ENCODE measurements at places on chromosomes 11 and 22.

GRCh38 chr11:693887-694562 is 997 bp downstream of the DEAF1 start:
- no peak for DNase-seq

GRCh38 chr11:47243454-47243853 is 5.2 kb downstream of the ACP2 start:
- no peak for DNase-seq

DNA sequence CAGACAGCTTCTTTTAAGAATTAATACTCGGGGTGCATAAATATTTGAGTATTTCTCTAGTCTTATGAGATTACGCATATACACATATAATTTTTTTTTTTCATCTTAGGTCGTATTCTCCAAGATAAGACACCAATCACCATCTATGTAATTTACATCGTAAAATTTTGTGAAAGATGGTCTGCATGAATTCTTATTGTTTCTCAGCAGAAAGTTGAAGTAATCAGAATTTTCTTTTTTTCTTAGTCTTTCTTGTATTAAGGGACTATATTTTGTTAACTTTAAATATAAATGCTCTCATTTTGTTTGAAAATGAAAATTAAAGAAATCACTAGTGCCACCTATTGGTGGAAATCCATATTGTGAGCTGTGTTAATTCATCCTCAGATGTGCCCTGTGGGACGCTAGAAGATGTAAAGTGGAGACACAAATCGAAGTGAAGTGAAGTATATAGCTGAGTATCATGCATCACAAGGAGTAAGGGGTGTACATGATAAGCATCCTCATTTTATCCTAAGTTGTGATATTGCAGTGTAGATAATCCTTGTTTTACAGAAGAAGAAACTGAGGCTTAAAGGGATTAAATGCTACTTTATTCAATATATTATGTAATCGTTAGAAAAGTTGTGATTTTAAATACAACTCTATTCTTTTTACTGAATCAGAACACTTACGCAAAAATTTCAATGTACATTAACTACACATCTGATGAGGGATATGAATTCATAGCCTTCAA is 2084.3 kb downstream of the LRRC4C start:
- no peak for DNase-seq

DNA sequence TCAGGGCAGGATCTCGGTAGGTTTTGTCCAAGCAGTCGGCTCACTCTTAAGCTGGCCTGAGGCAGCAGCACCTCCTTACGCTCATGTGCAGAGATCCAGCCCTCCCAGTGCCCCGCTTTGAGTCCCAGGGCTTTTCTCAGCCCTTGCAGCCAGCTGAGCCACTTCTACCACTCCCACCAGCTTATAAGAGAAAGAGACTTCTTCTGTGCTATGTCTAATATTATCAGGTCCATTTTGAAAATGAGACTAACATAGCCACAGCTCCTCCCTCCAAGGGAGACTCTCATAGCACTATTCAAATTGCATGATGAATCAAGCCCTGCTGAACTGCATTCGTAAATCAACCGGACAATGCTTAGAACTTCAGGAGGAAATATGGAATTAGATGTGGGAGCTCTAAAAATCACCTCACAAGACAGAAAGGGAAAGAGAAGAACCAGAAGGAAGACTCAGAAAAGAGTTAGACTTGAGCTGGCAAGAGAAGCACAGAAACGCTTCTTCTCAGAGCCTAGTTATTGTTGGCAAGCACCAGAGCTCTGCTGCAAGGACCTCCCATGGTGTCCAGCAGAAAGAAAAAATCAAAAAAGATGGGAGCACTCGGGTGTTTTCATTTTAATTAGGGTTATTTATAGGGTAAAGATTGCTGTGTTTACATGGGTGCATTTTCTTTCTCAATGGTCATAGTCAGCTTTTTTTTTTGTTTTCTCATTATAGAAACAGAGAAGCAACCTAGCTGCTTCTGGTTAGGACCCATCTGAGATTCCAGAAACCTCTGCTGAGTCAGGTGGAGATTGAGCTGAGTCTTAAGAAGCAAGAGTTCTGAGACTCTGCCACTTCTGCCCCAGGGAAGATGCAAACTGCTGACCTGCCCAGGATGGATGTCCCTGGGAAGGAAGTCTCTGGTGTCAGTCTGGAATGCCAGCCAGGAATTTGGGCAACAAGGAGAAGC is 181.4 kb downstream of the ETS1 start:
- no peak for DNase-seq

- no peak for DNase-seq
These were observed 16.1 kb downstream of the NCAPD3 start for GRCh38 chr11:134207538-134208239.

- DNase-seq: no peak
These were observed 27.3 kb downstream of the HSPA8 start for GRCh38 chr11:123034597-123034996.

- no peak for DNase-seq
These were observed 5.2 kb downstream of the ALG12 start for GRCh38 chr22:49913026-49913425.

DNA sequence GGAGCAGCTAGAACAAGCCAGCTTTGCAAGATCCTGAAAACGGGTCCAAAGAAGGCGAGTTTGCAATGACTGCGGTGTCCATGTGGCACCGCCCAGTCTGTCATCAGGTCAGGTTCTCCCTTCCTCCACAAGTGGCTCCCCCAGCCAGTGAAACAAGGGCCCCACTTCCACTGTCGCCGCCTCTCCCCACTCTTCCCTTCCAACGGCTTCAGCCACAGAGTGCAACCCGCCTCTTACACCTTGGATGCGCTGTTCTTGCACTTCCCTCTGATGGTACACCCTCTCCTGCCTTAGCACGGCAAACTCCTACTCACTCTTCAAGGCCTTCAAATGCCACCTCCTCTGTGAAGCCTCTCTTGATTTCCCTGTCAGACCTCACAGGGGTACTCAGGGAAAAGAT is 10.8 kb upstream of the TCF20 start:
- DNase-seq: no peak

GRCh38 chr11:108647701-108648527 is 17.0 kb upstream of the DDX10 start:
- DNase-seq: no peak

GRCh38 chr11:116166573-116167465 is 606.0 kb downstream of the BUD13 start:
- DNase-seq: no peak

- DNase-seq: no peak
These were observed 189.9 kb downstream of the ARHGAP42 start for GRCh38 chr11:100876815-100877520.

DNA sequence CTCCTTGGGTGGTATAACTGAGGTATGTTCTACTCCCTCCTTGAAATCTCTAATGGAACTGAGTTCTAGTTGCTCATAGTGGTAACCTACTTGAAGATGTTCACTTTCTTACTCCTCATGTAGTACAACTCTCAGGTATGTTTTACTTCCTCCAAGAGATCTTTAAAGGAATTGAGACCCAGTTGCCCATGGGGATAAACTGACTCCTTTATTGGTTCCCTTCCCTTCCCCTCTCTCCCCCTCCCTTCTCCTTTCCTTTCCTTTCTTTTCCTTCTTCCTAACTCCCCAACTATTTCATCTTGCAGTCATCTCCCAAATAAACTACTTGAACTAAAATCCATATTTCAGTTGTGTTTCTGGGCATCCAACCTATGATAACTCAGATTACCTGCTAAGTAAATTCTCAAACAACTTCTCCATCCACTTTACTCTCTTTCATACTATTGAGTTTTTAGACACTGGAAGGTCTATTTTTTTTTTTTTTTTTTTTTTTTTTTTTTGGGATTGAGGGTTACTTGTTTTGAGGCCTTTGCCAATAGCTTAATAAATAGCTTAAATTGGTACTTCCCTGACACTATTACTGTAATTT is 7.9 kb upstream of the TRIM68 start:
- DNase-seq: no peak

DNA sequence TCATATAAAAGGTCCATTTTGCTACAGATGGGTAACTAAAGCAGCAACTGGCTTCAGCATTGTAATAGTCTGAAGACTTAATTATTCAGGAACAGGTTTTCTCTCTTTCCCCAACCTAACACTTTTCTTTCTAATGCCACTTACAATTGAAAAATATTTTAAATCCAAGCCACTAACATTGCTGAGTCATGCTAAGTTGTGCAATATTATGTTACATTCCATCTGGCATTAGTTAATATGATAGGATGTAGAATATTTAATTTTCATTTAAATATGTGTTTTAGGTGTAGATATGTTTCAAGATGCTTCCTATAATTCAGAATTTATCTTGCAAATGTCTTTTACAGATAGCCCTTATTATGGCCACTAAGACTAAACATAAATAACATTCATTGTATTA is 98.6 kb downstream of the KIF18A start:
- DNase-seq: no peak

- no peak for DNase-seq
These were observed 121.5 kb downstream of the CHST1 start for GRCh38 chr11:45543808-45544422.

DNA sequence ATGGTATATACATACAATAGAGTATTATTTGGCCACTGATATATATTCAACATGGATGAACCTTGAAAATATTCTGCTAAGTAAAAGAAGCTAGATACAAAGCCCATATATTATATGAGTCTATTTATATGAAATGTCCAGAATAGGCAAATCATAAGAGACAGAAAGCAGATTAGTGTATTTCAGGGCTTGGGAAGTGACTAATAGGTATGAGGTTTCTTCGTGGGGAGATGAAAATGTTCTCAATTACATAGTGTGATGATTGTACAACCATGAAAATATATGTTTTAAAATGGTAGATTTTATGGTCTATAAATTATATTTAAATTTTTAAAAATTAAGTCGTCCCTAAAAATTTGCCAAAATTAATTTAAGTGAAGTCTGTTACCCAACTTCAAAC is 92.2 kb downstream of the STK33 start:
- DNase-seq: no peak

DNA sequence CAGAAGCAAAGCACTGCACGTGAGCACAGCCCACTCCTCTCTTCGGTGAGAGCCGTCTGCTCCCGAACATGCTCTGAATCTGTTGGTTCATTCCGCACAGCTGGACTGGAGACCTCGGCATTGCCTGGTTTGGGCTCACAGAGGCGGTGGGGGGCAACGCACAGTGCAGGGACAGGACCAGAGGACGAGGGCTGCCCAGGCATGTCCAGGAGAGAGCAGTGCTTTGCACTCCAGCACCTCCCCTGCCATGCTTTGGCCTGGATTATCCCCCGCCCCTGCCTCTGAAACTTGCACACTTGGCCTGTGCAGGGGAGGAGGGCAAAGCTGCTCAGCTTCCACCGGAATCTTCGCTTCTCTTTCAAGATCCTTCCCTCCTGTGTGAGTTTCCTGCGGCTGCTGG is 536.5 kb downstream of the BRD1 start:
- no peak for DNase-seq

- DNase-seq: no peak
These were observed 63.0 kb downstream of the RELT start for GRCh38 chr11:73439002-73439843.

GRCh38 chr22:42490243-42490832 is 29.3 kb downstream of the RRP7A start:
- DNase-seq: no peak

DNA sequence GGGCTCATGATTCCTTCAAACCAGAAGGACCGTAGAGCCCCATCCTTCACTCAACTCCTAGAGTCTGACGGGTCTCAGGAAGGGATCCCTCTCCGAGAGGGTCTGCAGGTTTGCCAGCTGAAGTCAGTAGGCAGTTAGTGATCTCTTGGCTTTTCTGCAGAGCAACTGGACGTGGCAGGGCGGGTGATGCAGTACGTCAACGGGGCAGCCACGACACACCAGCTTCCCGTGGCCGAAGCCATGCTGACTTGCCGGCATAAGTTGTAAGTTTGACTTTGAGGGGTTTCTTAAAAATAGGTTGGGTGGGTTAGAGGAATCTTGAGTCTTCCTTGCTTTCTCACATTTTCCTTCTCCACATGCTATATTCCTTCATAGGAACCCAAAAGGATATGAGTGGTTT is 33.3 kb upstream of the RAB1B start:
- no peak for DNase-seq

- peak; percentile 70 for DNase-seq
These were observed 26.8 kb downstream of the RPL3 start for GRCh38 chr22:39292561-39293074.

DNA sequence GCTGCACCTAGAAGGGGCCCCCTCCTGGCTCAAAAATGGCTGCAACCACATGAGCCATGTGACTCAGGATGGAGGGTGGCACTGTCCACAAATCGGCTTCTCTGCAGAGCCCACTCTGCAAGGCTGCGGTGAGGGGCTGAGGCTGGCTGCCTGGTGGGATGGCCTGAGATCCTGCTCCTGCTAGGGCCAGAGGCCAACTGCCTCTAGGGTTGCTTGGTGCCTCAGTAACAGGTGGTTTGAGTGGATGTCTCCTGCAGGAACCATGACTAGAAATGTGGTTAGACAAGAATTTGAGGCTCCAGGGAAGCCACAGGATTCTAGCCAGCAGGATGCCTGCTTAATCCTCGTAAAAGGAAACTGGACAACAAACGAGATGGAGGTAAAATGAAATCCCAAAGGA is 17.1 kb downstream of the PATZ1 start:
- DNase-seq: no peak

DNA sequence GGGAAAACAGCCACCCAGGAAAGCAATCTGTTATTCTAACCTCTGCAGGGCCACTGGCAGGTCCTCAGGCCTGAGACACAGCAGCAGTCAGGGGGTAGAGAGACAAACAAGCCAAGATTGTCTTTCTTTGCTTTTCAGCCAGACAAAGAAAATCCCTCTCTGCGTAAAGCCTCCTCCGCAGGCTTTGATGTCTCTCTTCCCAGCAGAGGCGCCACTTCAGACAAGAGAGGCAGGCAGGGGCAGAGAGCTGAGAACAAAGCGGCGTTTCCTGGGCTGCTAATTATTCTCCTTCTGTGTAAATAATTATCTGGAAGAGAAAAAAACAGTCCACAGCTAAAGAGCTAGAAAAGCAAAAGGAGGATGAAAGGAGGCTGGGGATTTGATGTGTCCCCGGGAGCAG is 102.7 kb upstream of the SEZ6L start:
- DNase-seq: no peak

GRCh38 chr11:103636232-103636631 is 400.2 kb upstream of the DDI1 start:
- DNase-seq: no peak

- no peak for DNase-seq
These were observed 22.1 kb downstream of the GDPD5 start for GRCh38 chr11:75503531-75504099.

- DNase-seq: no peak
These were observed 105.5 kb downstream of the KCNC1 start for GRCh38 chr11:17840101-17840548.

DNA sequence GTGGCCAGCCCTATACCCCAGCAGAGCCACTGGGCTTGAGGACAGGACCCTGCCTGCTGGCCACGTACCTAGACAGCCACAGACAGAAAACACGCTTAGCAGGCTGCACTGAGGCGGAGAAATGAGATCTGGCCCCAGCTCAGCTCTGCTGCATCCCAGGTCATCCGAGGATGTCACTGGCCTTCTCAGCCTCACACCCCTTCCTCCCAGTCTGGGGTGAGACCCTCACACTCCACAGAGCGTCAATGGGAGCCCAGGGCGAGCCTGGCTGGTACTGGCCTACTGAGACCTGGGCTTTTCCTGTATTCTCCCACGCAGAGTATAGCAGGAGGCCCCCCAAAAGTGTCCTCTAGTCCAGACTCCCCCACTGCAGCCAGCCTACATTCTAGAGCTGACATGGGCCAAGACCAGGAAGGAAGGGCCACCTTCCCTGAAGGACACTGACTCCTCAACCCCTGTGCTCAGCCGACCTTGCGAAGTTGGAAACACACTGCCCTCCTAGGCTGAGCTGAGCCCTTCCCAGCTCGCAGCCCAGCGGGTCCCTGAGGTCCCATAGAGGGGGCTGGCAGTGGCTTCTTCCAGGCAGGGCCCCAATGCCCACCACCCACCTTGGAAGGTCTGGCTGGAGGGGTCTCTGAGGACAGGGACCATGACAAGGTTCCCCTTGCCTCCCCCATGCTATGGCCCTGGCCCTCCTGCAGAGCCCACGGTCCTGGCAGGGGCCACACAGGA is 65.9 kb upstream of the LINC01488 start:
- no peak for DNase-seq

Measured in epithelial cell of prostate (primary cell).